Progenitor cell of endocrine pancreas (in vitro differentiated cells): ENCODE measurements at places on chromosomes 4 and X. TPM values are rescaled to one million over a fixed set of nuclear protein-coding genes. Genes with fewer than 3 reads are reported as not detected.

The CXCL6 gene
- total RNA-seq, result 0.44 and 1.1 TPM in 2 replicates

The DDX53 gene
- total RNA-seq, result not detected in 2 replicates

GRCh38 chr4:16125571-16126445 is 42.0 kb upstream of the PROM1 start:
- DNase-seq, result no peak

DNA sequence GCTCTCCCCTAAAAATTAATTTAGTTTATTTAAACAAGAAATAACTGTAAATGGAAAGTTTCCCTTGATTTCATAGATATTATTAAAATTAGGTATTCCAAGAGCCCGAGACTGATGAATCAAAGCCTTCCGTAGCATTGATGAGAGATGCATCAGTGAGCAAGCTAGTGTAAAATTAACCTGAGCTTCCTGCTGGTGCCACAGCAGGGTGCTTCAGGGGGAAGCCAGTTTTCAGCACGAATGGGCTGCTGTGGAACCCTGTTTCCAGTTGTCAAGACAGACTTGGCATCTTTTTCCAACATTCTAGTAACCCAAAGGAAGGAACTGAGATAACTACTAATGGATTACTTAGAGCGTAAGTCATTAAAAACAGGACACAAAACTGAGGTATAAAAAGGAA is 221.7 kb downstream of the RBMX2 start:
- no peak for DNase-seq

DNA sequence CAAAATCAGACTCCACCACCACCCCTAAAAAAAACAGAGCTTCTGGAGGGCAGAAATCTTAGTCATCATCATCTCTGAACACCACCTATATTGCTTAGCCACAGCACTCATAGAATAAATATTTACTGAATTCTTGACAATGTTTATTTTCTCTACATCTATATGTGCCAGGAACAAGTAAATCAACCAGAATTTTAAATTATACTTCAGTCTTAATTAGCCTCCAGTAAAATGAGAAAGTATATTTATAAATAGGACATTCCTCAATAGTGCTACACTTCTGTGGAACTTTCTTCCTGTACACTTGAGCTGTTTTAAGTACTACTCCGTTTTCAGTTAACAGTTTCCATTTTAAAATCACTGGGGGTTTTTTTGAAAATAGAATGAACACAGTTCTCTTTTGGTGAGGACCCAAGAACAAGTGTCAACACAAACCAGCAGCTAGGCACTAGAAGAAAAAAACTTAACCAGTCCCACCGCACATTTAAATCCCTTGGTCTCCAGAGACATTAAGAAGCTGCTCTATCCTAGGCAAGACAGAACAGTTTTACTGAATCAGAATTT is 25.5 kb downstream of the SMIM14 start:
- DNase-seq, result no peak

DNA sequence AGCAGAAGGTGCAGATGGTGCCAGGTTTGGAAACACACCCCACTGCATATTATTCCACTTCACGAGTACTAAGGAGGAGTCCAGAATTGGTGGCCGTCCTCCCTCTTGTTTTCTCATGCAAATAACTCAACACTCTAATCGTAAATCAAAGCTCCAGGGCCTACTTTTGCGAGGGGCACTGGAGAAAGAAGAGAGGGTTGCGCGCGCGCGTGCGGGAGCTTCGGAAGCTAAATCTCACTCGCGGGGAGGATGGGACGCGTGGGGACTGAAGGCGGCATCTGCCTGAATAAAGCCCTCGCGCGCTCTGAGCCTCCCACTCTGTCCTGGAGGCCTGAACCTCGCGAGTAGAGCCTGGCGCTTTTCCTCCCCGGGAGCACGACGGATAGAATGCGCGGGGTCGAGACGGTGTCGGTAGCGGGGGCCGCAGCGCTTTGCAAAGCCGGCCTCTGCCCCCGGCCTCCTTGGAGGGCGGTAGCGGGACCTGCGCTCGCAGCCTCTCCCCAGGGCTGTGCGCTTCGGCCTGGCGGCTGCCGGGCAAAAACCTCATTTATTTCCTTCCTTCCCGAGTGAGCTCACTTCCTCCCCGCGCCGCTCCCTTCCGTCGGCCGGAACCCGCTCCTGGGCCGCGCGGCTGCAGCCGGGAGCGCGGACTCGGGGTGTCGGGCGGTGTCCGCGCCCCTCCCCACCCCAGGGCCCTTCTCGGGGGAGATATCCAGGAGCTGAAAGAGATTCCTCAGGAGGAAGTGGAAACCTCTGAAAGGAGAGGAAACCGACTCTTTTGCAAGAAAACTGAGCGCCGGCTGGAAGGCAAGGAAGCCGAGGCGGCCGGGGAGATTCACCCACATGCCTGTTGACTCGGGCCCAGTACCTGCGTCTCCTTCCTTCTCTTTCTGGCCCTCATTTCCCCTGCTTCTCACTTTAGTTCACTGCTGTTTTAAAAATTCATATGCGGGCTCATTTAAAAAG is 20.7 kb downstream of the HAND2 start:
- no peak for DNase-seq

DNA sequence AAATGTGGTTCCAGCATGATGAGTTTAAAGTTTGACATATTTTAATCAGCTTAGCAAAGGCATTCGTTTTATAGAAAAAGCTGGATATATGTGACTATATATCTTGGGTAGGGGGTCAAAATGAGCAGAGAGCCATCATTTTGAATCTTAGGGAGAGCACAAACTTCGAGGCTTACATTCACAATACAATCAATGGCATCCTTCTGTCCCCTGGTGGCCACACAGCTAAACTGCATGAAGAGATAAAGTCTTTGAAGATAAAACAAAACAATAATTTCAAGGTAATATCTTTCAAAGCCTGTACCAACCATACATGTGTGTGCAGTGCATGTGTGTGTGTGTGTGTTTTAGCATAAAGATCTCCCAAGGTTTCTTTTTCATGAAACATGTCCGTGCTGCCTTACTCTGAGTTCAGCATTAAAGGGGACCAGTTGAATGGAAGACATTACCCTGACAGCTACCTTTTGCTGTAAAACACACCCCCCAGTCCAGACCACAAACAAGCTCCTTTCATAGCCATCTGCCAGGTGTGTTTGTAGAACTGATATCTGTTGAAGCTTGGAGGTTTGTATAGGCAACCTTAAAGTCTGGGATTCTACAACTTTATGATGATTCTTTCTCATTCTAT is 22.0 kb downstream of the DYNLT3 start:
- DNase-seq, result peak; percentile 11

- DNase-seq, result no peak
Measured at GRCh38 chr4:16129336-16129735, 45.5 kb upstream of the PROM1 start.

DNA sequence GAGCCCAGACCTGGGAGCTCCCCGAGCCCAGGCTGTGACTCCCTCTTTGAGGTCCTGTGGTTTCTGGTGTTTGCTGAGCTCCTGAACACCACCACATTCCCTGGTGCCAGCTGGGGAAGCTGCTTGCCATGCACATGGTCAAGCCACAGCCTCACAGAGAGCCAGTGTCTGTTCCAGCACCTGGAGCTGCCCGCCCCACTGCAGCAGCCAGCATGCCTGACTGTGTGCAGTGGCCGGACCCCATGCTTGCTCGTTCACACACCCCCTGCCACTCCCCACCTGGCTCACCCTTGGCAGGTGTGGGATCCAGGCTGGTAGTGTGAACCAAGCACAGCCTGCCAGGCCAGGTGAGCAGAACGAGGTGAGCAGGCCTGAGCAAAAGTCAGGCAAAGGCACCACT is 95.6 kb upstream of the FAM9C start:
- no peak for DNase-seq

DNA sequence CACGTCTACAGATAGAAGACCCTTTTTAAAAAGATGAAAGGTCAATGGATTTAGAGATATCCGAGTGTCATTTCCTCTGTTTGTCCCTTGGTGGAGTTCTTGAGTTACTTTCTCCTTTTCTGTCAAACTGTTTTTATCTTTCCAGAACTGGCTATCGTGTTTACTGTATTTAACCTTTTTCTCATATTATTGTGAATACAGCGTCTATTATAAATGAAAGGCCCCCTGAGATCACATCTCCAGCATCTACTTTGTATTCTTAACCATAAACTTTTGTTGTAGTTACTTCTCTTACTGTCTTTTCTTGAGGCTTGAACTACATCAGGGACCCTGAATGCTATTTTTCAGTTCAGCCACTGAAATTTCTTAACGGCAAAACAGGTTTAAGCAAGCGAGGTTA is 4.0 kb upstream of the PCDH7 start:
- no peak for DNase-seq
